ENCODE measurements at places on chromosomes 7 and 10. TPM values are rescaled to one million over a fixed set of nuclear protein-coding genes. Genes with fewer than 3 reads are reported as not detected.

The PNLIP gene
- not detected for total RNA-seq

The KAZALD1 gene
- 52.9 TPM for total RNA-seq

DNA sequence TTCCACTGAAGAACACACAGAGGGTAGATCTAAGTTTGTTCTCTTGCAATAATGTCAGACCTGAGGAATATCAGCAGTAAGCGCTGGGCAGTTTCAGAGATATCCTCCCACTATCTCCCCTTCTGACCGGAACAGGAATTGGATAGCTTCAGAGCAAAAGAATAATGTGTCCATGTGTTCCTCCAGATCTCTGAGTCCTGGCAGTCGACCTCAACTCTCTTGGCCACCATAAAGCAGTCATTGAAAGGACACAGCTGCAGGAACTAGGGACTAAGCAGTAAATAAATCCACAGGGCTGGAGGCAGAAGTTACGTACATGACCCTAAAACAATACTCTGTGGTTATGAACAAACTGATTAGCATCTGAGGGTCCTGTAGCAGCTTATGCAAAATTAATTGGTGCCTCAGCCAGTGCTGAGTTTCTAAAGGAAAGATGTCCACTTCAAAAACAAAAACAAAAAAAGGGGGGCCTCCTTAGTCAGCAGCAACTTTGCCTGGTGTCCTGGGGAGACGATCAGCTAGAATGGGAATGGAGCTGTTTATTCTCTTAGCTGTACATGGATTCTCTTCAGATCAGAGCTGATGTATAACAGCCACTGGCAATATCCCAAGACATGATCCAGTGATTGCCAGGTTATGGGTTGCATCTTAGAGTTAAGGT, 6.4 kb upstream of the PRTFDC1 start:
- no peaks in the 10 kb centered on the region for H3K27me3 ChIP-seq
- H3K4me3 ChIP-seq: no peak overlapping the region
- no peak for DNase-seq
- H3K4me1 ChIP-seq: no peaks in the 10 kb centered on the region
- no peaks in the 10 kb centered on the region for H3K36me3 ChIP-seq

- DNase-seq: no peak
- H3K36me3 ChIP-seq: peaks cover 6% of the 10 kb centered on the region
- H3K4me3 ChIP-seq: no peak overlapping the region
- peaks cover 5% of the 10 kb centered on the region for H3K4me1 ChIP-seq
Measured at GRCh38 chr7:107233174-107233573, 64.4 kb downstream of the HBP1 start.

DNA sequence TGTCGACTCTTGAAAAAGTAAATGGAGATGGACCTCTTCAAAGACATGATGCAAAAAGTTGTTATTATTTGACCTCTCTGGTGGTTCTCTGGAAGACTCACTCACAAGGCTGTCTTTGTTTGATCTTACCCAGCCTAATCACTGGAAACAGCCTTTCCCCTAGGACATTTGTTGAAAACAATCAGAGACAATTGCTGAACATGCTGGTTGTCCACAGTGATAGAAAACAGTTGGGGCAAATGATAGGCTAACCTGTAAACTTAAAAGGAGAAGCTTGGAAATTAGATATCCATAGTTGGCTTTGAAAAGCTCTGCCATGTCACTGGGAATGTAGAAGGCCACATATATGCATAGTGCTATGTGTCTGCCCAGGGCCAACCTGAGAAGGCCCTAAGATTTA, 22.9 kb upstream of the TES start:
- no peak overlapping the region for H3K27ac ChIP-seq
- H3K36me3 ChIP-seq: no peaks in the 10 kb centered on the region
- H3K4me1 ChIP-seq: no peaks in the 10 kb centered on the region
- no peak overlapping the region for H3K4me3 ChIP-seq
- H3K27me3 ChIP-seq: no peaks in the 10 kb centered on the region
